Muscle of back (tissue), 13 donors: ENCODE measurements at places on chromosomes 6 and 20. TPM values are rescaled to one million over a fixed set of nuclear protein-coding genes. Genes with fewer than 3 reads are reported as not detected.

The PSMB1 gene
- 126 TPM for polyA plus RNA-seq

The VGLL2 gene
- 117 TPM for polyA plus RNA-seq

The ZNF165 gene
- 0.44 TPM for polyA plus RNA-seq

The SCGN gene
- not detected for polyA plus RNA-seq

The COL9A1 gene
- polyA plus RNA-seq = 10.3 TPM

The C20orf141 gene
- not detected for polyA plus RNA-seq

The THEMIS gene
- polyA plus RNA-seq = 0.08 TPM

The SMLR1 gene
- polyA plus RNA-seq = 0.17 TPM

DNA sequence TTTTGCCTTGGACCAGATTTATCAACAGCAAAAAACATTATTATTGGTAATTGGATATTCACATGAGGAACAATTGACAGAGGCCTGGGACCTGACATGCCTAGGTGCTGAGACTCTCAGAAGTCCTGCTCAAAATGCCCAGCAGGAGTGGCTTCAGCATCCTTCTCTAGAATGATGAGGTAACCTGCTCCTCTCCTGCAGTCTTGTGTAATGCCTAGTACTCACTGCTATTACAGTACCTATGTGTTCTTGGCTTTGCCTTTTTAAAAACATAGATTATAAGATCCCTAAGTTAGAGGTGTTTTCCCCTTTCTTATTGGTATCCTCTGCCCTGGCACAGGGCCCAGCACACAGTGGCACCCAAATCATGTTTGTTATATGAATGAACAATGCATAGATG is 230.9 kb downstream of the PKHD1 start:
- DNase-seq = no peak

GRCh38 chr6:4903751-4904370 is 100.0 kb downstream of the RPP40 start:
- DNase-seq = no peak

DNA sequence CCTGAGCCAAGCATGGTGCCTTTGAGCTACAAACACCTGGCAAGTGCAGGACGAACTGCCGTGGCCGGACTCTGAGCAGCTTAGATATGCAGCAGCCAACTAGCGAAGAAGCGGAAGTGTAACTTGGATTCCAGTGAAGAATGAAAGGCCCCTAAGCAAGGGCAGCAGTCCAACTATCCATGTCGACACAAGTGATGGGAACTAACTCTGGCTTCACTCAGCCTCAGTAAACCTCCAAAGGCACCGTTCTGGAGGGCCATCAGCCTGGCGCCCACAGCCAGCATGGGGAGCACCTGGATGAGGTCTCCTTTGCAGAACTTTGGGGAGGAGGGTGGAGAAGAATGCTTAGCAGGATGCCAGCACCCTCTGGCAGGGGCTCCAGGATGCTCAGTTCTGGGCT is 78.4 kb upstream of the MLN start:
- DNase-seq = peak; percentile 70

GRCh38 chr6:1778686-1779235 is 169.0 kb downstream of the FOXC1 start:
- DNase-seq = no peak

- no peak for DNase-seq
Observed at GRCh38 chr6:43283905-43284304, 14.2 kb upstream of the SLC22A7 start.

DNA sequence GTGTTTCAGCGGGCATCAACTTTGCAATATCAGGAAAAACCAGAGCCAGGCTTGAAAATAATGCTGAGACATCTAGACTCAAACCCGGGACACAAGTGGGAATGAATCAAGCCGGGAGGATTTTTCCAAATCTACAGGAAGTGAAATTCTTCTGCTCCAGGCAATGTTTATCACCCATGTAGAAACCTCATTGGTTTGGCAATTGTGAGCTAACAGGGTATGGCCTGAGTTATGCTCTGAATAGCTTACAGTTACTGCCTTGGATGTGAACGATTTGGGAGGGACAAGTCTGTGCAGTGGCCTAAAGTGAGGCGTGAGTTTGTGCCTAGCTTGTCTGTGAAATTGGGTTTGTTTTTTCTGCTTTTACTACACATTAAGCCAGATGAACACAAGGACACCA is 87.4 kb downstream of the PCSK2 start:
- no peak for DNase-seq

- no peak for DNase-seq
Observed at GRCh38 chr20:49964964-49965780, 17.6 kb upstream of the SNAI1 start.

DNA sequence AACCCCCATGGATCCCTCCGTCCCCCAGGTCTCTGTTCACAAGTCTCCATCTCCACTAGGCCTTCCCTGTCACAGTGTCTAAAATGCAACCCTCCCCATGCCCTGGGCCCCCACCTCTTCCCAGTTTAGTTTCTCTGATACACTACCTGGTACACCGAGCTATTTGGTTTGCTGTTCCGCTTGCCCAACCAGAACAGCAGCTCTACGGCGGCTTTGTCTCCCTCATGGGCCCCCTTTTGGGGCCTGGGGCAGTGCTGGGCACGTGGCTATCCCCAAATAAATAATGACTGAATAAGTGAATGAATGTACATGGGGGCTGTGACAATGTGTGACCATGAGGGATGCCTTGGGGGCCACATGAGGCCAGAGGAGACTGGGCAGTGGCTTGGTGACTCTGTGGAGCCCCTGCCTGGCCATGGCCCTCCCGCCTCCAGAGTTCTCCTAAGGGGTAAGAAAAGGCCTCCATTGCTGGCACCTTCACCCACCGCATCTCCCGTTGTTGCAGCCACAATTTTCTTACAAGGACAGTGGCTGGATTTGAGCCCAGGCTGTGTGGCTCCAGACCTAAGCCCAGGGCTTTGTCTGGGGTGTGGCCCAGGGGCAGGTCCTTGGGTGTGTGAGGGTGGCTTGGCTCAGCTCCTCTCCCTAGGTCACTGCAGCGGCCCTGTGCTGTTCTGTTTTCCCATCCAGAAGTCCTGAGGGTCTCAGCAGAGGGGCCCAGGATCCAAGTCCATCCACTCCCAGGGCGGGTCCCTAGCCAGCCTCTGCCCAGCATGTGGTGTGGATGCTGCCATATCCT is 408.5 kb upstream of the SULF2 start:
- DNase-seq = no peak

GRCh38 chr6:63734923-63735322 is 99.3 kb downstream of the PHF3 start:
- no peak for DNase-seq

- peak; percentile 14 for DNase-seq
Observed at GRCh38 chr6:11772109-11772825, 6.3 kb downstream of the ADTRP start.

DNA sequence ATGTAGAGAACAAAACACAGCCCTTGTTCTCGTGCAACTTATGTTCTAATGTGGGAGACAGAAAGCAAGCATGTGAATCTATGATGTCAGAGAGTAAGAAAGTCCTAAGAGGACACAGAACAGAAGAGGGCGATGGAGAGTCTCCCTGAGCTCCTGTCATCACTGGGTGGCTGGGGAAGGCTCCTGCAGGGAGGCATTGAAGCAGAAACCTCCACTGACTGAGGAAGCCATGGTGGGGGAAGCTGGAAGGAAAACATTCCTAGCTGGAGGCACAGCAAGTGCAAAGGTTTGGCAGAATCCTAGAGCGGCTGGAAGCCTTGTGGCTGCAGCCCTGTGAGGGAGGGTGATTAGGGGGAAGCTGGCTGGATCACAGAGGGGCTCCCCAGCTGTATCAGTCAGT is 248.0 kb downstream of the CDH26 start:
- no peak for DNase-seq

GRCh38 chr6:111769365-111770152 is 103.7 kb downstream of the FYN start:
- DNase-seq = no peak

- DNase-seq = no peak
Observed at GRCh38 chr6:30091577-30092381, 16.2 kb upstream of the RNF39 start.

- DNase-seq = no peak
Observed at GRCh38 chr20:45937765-45938164, 3.3 kb downstream of the PCIF1 start.

GRCh38 chr6:3209114-3210023 is 18.1 kb downstream of the TUBB2B start:
- peak; percentile 93 for DNase-seq

- DNase-seq = peak; percentile 87
Observed at GRCh38 chr6:12490904-12491571, 200.9 kb downstream of the EDN1 start.

DNA sequence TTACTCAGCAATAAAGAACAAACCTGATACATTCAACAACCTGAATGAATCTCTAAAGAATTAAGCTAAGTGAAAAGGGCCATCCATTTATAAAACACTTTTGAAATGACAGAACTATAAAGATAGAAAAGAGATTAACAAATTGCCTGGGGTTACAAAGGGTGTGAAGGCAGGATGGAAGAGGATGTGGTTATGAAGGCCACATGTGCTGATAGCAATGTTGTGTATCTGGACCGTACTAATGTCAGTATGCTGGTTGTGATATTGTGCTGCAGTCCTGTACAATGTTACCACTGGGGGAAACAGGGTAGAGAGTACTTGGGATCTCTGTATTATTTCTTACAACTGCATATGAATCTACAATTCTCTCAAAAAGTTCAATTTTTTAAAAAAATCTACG is 36.4 kb downstream of the ELOVL5 start:
- DNase-seq = no peak

DNA sequence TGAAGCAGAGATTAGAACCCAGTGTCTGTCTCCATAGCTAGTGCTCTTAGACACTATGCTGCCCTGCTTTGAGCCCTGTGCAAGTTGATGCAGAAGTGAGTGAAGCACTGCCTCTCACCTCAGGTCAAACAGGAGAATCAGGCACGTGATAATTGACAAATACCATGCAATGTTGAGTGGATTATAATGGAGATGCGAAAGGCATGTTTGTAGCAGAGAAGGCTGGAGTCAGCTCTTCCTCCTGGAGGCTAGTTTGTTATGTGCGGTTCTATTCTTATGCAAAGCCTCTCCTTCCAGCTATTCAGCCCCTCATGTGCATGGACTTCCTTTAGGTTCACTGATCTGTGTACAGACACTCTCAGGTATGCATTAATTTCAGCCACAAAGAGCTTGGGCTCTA is 108.5 kb downstream of the MANEA start:
- no peak for DNase-seq

DNA sequence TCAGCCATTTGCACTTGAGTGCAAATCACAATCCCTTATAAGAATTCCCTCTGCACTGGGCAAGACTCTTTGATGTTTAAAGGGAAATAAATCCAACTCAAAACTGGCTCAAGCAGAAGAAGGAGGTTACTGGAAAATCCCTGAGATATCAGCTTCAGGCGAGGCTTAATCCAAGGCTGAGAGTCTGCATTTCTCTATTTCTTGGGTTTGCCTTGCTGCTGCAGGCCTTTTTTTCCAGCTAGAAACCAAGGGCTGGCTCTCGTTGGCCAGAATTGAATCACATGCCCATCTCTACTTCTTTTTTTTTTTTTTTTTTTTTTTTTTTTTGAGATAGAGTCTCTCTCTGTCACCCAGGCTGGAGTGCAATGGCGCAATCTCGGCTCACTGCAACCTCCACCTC is 11.7 kb downstream of the HCK start:
- DNase-seq = no peak

DNA sequence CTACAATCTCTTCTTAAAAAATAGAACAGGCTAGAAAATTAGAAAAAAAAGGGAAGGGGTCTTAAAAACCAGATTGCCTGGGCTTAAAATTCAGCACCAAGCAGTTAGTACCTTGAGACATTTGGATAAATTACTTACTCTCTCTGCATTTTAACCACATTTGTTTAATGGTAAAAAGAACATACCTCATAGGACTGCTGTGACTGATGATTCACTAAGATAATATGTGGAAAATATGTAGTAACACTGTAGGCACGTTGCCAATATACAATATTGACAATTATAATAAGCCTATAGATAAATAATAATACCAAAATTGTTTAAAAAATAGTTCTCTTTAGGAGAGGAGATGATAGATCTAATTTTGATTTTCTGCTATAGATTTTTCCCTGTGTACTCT is 750.4 kb downstream of the TENT5A start:
- DNase-seq = no peak

DNA sequence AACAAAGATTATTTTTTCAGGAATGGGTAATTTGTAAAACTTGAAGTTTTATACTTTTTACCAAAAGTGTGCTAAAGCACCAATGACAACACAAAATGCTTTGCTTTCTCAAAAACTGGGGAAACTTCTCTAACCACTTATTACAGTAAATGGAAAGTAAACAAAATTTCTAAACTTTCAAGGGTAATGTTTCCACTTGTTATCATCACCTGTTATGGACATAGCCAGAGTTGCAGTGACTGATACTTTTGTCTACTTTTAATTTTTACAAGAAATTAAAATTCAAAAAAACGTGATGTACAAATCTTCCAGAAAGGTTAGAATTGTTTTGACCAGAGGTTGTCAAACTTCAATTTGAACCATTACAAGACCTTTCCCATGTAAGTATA is 99.9 kb downstream of the JAG1 start:
- no peak for DNase-seq

GRCh38 chr20:59223182-59223601 is 59.6 kb downstream of the ZNF831 start:
- no peak for DNase-seq

DNA sequence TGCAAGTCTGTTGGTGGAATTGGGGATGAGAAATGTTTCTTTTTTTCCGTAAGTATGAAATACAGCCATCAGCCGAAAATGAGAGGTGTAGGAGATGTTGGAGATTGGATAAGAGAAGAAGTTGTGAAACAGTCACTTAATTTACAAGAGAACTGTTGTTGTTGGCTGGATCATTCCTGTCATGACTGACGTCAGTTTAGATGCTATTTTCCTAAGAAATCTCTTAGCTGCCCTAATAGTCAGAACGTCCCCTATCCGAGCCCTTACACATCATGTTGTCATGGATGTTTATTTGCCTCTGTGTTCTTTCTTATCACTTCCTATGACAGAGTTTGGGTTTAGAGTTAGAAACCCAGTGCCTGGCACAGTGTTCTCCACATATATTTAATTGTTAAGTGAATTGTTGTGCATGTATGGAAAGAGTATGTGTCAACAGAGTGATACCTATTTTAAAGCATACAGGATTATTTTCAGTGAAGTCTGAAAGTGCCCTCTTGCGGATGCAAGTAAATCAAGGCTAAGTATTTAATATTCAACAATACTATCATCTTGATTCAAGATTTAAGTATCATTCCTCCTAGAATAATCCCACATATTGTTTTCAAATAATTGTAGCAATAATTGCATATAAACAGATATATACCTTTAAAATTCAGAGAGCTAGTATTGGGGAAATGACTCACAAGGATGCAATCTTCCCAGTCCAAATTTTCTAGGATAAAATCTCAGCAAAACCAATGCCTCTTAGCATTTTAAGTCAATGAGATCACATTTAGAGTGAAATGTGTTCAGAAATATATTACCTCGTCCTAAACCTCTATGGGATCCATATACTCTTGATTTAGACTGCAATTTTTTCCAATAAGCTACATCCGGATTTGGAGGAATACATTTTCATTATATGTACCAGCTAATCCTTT is 309.9 kb upstream of the NOX3 start:
- DNase-seq = peak; percentile 24

DNA sequence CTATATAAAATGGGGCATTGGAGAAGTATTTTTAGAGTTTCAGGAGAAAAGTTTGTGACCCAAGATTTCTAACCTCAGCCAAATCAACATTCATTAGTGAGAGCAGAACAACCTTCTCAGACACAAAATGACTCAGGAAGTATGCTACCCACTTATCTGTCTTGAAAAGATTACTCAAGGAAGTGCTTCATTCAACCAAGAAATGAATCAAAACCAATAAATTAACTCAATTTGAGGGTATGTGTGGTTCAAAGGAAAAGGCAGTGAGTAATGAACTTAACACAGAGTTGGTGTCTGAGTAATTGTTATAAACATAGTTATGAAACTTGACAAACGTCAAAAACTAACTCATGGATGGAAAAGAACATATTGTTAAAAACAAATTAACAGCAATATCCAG is 227.6 kb downstream of the HAO1 start:
- DNase-seq = no peak
